Activated naive CD8-positive, alpha-beta T cell treated with anti-CD3 and anti-CD28 coated beads, Interleukin-2, amount 50 U/mL, for 24 hours (primary cell): ENCODE measurements at places on chromosomes 7 and 10.

DNA sequence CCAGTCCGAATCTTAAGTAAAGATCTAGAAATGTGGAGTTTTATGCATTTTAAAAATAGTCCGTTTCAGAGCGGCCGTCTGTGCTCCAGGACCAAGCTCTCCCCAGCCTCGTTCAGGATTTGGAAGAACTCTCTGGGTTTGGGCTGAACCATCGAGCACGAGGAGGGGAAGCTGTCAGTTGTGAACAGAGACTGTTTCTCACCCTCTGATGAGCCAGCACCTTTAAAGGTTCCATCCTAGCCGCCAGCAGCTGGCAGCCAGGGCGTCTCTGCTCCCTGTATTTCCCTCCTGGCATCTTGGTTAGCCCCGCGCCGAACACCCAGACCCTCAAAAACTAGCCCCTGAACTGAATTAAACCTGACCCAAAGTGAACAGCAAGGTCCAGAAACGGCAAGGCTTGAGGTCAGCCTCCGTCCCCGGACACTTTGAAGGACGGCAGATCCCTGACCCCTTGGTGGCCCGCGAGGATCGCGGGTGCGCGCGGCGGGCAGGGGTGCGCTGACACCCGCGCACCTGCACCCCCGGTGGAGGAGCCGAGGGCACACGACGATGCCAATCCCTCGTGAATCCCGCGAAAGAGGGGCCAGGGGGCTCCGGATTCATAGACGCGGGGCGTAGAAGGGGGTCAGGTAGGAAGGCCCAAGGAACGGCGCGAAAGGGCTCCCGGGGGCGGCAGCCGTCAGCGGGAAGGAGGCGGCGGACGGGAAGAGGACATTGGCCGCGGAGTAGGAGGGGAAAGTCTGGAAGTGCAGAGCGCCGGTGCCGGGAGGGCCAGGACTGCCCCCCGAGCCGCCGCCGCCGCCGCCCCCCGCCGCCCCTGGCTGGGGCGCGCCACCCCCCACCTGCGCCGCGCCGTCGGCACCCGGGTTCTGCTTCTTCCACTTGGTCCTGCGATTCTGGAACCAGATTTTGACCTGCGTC lies 2.7 kb downstream of the NKX1-2 start:
- DNase-seq: no peak
- H3K27ac ChIP-seq: no peak overlapping the region
- no peak overlapping the region for H3K4me3 ChIP-seq
- H3K36me3 ChIP-seq: no peaks in the 10 kb centered on the region
- peaks cover 16% of the 10 kb centered on the region for H3K4me1 ChIP-seq

- H3K27ac ChIP-seq: no peak overlapping the region
- H3K4me3 ChIP-seq: no peak overlapping the region
- DNase-seq: no peak
- H3K36me3 ChIP-seq: no peaks in the 10 kb centered on the region
Observed at GRCh38 chr10:125936331-125936730, 40.0 kb downstream of the FANK1 start.

DNA sequence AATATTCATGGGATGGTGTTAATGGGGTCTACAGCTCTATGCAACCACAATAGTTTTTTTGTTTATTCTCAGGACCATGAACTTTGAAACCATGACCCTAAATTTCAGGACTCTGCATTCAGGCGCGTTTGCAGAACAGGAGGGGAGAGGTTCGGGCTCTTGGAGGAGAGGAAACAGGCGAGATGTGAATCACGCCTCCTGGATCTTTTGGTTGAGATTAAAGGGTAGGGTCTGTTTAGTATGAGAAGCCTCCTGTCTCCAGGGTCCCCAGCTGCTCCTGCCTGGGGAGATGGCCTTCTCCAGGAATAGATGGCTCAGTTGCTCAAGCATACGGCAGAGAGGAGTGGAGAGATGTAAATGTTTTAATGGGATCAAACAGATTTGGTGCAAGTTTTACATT lies 18.2 kb downstream of the TLL2 start:
- H3K27ac ChIP-seq: no peak overlapping the region
- H3K4me1 ChIP-seq: no peaks in the 10 kb centered on the region
- DNase-seq: no peak
- H3K4me3 ChIP-seq: no peak overlapping the region
- H3K36me3 ChIP-seq: no peaks in the 10 kb centered on the region
- H3K27me3 ChIP-seq: peaks cover 5% of the 10 kb centered on the region

DNA sequence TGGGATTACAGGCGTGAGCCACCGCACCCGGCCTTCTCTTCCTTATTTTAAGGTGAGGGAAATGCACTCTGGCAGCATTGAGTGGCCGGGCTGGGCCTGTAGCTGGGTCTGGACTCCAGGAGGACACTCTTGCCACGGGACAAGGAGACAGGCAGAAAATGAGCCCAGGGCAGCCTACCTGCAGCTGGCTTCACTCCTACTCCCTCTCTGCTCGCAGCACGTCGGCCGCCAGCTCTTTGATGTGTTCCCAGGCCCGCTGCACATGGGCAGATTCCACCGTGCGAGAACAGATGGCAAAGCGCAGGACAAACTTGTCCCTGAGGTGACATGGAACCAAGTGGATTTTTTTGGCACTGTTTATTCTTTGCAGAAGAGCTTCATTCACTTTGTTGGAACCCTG lies 12.9 kb upstream of the FIGNL1 start:
- no peak for DNase-seq
- H3K4me1 ChIP-seq: peaks cover 10% of the 10 kb centered on the region
- H3K4me3 ChIP-seq: no peak overlapping the region

GRCh38 chr7:13908667-13909397 lies 80.6 kb downstream of the ETV1 start:
- H3K27ac ChIP-seq: no peak overlapping the region
- H3K4me3 ChIP-seq: no peak overlapping the region
- no peaks in the 10 kb centered on the region for H3K27me3 ChIP-seq

DNA sequence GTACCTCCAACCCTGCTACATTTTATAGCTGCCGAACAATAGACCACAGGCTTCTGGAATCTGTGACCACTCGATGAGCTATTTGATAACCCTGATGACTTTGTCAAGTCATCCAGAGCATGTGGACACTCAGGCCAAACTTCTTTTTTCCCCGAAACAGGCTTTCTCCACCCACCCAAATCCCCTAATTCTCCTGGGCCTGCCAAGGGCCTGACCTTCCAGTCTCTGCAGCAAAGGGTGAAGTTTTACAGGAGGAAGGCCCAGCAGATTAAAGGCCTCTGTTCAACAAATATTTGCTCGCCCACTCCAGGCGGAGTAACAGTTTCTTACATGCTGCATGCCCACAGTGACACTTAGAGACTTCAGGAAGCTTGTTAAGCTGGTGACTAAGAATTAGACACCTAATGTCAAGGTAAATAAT lies 2.0 kb downstream of the JCAD start:
- no peaks in the 10 kb centered on the region for H3K36me3 ChIP-seq
- no peak overlapping the region for H3K4me3 ChIP-seq
- H3K27ac ChIP-seq: no peak overlapping the region

GRCh38 chr10:73076360-73077183 lies 20.1 kb downstream of the P4HA1 start:
- peaks cover 22% of the 10 kb centered on the region for H3K36me3 ChIP-seq
- H3K4me3 ChIP-seq: no peak overlapping the region
- no peak for DNase-seq
- H3K27ac ChIP-seq: peak overlapping the region; percentile 39
